CD4-positive, alpha-beta T cell treated with Interleukin-6 for 4 hours (primary cell): ENCODE measurements at places on chromosomes 11 and 22.

- DNase-seq: no peak
Observed at GRCh38 chr11:69307421-69307820, 13.5 kb downstream of the MYEOV start.

- DNase-seq: no peak
Observed at GRCh38 chr22:39149915-39150847, 2.3 kb downstream of the CBX7 start.

GRCh38 chr11:12243911-12244550 lies 133.3 kb upstream of the PARVA start:
- DNase-seq: no peak

DNA sequence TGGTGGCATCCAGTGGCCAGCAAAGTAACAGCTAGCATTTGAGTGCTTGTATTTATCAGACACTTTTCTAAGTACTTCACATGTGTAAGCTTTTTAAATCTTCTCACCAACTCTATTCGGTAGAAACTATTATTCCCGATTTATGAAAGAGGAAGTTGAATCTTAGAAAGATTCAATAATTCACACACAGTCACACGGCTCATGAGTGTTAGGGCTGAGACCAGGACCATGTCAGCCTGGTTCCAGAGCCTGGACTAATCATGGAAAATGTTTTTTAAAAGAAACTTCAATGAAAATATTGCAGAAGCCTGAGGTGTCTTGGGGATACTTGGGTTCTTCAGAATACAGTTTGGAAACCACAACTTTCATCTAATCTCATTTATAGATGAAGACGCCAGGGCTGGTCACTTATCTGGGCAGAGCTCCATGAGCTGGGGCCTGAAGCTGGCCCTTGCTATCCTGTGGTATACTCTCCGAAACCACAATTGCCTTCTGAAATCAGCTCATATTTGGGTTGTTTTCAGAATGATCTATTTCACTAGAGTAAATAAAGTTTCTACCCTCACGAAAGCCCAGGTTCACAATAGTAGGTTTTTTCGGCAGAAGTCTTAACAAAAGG lies 4.3 kb upstream of the CRTAM start:
- DNase-seq: no peak

- DNase-seq: no peak
Observed at GRCh38 chr11:121435132-121435531, 17.0 kb upstream of the SORL1 start.
